ENCODE measurements at places on chromosomes 5 and 9.

GRCh38 chr5:176542596-176543427, 5.6 kb upstream of the RNF44 start:
- DNase-seq: no peak

GRCh38 chr9:38039090-38039906, 29.7 kb downstream of the SHB start:
- DNase-seq: no peak

- no peak for DNase-seq
These were observed 30.2 kb upstream of the BASP1 start for GRCh38 chr5:17187011-17187785.

DNA sequence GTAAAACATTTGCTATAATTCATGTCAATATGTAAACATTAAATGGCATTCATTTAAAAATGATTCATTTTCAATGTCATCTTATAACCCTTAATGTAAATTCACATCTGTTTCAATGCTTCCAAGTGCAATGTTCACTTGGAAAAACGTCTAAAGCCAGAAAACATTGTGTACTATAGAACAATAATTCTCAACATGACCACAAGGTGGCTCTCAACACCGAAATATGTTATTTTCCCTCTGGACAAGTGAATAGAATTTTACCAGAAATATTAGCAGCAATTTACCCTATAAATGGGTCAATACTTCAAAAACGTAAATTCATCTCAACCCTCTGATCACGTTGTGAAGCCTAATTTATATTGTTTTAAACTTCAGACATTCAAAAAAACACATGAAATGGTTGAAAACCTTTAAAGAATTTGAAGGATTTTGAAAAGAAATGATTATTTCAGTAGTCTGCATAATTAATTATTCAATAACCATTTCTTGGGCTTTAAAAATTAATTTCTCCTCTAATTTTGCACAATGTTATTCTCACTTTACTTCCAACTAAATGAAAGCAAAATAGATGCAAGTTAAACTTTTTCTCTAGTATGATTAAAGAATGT, 11.0 kb downstream of the CDH10 start:
- no peak for DNase-seq

DNA sequence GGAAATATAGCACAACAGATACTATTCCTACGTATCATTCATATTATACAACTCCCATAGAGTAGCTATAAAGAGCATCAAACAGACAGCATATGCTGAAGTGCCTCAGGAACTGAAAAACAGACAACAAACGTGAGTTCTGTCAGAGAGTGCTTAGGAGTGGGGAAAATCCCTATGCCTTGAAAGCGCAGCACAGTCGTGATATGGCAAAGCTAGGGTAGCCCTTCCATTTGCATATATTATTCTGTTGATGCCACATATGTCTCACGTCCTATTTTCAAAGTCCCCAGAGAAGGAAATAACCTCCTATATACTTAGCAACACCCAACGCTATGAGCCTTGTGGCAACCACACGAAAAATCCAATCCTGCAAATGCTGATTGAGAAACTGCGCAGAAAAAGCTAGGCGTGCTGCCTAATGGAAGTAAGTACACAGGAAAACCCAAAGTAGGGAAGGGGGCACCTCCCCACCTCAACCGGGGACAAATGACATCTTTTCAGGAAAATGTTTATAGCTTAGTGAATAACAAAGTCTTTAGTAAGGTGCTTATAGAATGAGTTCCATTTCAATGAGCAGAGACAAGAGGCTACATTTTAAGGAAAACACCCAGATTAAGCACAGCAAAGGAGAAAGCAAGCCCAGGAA, 105.1 kb downstream of the MED10 start:
- DNase-seq: no peak

- DNase-seq: no peak
These were observed 36.2 kb downstream of the STC2 start for GRCh38 chr5:173291722-173292658.

- no peak for DNase-seq
These were observed 8.1 kb downstream of the NDST1 start for GRCh38 chr5:150516011-150516410.

Data from DND-41 (cell line).